Kidney capillary endothelial cell (primary cell): ENCODE measurements at places on chromosomes 2 and 18.

GRCh38 chr2:70994009-70994698 is 519 bp downstream of the TEX261 start:
- DNase-seq, result peak; percentile 22

DNA sequence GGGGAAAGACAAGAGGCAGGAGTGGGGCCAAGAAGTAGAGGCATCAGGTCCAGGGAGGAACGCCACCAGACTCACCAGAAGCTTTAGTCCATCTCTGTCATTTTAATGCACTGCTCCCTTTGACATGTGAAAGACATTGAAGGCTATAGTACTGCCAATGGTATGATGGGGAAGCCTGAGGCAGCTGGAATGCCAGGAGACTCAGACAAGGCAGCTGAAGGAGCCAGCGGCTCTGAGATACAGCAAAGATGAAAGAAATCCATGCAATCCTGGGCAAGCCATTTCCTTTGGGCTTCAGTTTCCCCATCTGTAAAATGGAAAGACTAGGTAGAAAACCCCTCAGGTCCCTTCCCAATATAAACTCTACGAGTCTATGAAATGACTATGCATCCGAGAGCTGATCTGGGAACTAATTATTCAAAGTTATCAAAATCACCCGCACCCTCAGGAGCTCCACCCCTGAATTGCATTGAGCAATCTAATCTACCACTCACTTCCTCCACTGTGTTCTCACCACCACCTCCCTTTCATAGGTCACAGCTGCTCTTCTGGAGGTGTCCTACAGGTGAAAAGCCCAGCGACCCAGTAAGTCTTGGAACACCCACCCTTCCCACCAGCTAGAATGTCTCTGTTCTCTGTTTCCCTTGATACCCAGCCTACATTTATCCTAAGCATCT is 3.1 kb downstream of the CXCR2 start:
- no peak for DNase-seq

DNA sequence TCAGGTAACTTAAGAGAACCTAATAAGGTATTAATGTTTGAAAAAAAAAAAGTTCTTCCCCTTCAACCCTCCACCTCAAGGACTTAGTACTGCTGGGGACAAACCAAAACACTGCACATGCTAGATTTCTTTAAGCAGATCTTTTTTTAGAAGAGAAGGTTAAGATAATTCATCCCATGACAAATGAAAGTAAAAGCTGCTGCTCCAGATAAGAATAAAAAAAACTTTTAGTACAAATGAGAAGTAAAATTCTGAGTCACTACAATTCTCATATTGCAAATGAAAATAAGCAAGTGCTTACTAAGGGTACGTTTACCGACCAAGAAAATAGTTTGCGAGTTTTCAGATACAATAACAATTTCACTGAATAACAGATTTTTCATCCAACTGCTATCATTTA is 8.9 kb downstream of the STAM2 start:
- no peak for DNase-seq

DNA sequence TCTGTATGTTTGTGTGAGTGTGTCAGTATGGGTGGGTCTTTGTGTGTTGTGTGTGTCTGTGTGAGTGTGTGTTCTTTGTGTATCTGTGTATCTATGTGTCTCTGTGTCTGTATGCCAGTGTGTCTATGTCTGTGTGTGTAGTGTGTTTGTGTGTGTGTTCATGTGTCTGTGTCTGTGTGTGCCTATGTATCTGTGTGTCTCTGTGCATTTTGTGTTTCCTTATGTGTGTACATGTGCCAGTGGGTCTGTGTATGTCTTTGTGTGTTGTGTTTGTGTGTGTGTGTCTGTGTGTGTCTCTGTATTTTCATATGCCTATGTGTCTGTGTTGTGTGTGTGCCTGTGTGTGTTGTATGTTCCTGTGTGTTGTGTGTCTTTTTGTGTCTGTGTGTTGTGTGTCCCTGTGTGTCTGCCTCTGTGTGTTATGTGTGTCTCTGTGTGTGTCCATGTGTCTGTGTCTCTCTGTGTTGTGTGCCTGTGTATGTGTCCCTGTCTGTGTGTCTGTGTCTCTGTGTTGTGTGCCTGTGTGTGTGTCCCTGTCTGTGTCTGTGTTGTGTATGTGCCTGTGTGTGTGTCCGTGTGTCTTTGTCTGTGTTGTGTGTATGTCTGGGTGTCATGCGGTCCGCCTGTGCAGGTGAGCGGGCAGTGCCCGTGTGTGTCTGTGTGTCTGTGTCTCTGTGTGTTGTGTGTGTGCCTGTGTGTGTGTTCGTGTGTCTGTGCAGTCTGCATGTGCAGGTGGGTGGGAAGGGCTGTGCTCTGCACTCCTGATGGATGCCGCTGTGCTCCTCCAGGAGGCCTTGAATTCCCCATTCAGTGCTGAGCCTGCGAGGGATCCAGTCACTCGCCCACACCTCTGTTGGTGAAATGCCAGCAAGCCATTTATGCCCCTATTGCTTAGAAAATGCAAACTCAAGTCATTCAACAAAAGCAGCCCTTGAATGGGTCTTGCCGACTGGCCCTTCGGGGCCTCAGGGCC is 37.4 kb downstream of the KLHL29 start:
- DNase-seq, result no peak

GRCh38 chr2:240397924-240398645 is 37.4 kb upstream of the GPC1 start:
- no peak for DNase-seq

DNA sequence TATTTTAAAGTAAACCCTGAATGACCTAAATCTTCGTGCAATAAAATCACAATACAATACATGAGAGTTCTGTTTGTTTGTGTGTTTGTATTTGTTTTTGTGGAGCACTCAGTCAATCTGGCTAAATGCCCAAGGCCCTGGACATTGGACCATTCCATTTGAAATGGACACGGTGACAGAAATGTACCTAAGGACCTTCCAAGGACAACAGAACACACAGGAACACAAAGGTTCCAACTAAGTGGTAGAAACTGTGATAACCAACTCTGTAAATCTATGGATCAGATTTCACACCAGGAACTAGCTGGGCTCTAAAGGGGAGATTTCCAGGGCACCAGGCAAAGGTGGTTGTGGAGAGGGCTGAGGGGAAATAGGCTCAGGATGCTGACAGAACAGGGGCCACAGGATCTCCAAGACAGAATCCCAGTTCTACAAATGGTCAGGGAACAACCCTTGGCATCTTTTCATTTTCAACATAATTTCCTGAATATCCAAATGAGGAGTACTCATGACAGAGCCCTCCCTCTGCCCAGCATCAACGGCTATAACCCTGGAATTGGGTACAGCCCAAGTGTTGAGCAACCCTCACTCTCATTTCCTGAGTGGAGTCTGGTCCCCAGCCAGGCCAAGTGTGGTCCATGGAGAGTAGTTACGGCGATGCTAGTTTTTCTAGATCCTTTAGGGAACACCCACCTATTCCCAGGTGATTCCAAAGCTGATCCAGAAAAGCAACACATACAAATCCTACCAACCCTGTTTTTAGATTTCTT is 78.4 kb downstream of the NCKAP5 start:
- no peak for DNase-seq

GRCh38 chr2:99421469-99421868 is 68.3 kb downstream of the REV1 start:
- no peak for DNase-seq

DNA sequence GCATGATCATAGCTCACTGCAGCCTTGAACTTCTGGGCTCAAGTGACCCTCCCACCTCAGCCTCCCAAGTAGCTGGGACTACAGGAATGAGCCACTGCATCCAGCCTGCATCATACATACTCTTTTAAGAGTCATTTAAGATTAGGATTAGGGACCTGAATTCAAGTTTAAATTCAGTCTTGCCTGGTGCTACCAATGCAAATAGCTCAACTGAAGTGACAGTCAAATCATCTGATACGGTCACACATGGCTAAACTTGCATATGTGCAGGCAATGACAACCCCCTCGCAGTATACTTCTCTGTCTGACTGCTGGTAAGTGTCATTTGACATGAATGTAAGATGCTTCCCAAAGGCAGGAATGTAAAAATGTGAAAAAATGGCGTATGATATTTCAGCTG is 31.8 kb upstream of the TMEM131 start:
- no peak for DNase-seq

GRCh38 chr2:147374423-147374811 is 470.4 kb upstream of the ACVR2A start:
- DNase-seq, result no peak

DNA sequence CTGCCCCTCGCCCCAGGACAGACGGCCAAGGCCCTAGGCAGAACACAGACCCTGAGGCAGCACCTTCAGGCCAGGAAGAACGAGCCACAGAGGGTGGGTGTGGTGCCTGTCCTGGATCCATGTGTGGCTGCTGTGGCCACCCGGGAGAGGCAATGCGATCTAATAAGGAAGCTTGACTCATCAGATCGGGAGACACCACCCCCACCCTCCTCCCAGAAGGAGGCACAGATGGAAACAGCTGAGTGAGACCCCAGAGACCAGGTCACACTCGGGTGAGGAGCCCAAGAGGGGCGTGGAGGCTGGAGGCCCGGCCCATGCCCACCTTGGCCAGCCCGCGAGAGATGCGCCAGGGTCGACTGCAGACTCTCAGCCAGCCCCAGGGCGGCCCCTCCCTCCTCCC is 20.3 kb downstream of the KCNG2 start:
- no peak for DNase-seq

- no peak for DNase-seq
Measured at GRCh38 chr2:226556050-226556449, 243.6 kb downstream of the IRS1 start.

DNA sequence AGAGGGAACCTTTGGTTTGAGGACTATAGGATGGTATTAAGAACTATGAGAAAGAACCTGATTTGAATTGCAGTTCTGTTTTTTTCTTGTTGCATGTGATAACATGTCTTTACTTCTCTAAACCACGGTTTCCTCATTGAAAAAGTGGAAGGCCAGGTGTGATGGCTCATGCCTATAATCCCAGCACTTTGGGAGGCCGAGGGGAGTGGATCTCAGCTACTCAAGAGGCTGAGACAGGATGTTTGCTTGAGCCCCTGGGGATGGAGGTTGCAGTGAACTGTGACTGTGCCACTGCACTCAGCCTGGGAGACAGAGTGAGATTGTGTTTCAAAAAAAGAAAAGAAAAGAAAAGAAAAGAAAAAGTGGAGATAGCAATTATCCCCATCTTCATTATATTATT is 32.3 kb downstream of the SCN9A start:
- DNase-seq, result no peak

- DNase-seq, result no peak
Measured at GRCh38 chr2:226652983-226653765, 146.4 kb downstream of the IRS1 start.

DNA sequence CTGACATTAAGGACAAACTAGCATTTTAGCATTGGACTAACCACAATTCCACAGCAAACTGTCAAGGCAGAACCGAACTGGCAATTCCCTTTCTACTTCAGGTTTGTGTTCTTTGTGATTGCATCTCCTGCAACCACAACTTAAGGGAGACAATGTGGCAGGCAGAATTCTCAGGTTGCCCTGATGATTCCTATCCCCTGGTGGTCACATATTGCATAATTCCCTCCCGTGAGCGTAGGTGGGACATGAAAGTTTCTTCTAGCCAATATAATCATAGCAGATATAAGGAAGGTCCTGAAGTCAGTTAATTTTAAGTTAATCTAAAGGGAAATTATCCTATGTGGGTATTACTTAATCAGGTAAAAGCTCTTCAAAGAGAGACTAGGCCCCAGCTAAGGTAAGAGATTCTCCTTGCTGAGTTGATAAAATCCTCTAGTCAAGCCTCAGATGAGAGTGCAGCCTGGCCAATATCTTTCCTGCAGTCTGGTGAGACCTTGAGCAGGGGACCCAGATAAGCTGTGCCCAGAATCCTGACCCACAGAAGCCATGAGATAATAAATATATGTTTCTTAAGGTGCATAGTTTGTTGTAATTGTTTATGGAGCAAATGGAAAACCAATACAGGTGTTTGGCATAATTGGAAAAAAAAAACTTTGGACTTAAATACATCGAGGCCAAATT is 45.9 kb upstream of the TNP1 start:
- no peak for DNase-seq

GRCh38 chr2:66526180-66526579 is 91.3 kb downstream of the MEIS1 start:
- no peak for DNase-seq

GRCh38 chr2:136496966-136497365 is 268.4 kb upstream of the THSD7B start:
- DNase-seq, result no peak

DNA sequence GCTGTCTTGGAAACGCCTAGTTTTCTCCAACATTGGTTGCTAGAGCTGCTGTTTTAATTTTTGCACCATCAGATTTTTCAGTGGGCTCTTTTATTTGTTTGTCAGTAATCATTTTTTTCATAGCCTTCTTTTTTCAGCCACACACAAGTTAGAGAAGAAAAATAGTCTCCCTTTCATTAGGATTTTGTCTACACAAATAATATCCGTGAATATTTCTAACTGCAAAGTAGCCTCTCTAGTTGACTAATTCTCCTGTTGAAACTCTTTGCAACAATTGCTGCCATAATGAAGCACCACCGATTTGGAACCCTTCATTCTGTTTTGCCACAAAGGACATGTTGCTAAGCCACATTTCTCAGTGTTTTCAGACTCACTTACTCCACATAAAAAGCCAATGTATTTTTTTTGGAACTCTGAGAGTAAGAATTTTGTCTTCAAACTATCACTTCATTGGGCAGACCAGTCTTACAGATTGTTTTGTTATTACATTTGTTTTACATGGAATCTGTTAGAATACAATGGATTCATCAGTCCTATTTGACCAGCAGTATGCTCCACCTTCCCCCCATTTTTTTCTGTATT is 9.6 kb downstream of the KCNJ3 start:
- DNase-seq, result no peak

DNA sequence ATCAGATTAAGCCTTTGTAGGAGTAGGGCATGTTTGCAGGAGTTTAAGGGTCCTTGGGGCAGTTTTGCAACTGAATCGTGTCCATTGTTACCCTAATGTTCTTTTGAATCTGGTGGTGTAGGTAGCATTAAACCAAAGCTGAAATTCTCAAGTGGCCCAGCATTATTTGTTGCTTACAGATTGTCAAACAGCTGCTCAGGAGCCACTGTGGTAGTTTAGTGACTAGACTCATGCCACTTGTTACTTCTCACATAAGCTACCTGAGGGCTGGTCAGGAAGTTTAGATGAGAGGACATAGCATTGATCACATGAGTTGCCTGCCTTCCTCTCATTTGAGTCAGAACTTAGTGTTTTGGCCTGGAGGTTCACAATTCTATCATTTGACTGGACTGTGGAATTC is 157.6 kb downstream of the HAUS1 start:
- DNase-seq, result no peak

- no peak for DNase-seq
Measured at GRCh38 chr2:121004359-121004758, 268.7 kb downstream of the GLI2 start.
